Muscle of arm (tissue), 14 donors: ENCODE measurements at places on chromosomes 6 and 20.
A peak's percentile ranks its signal among the peaks of the same experiment; 100 is the strongest.

DNA sequence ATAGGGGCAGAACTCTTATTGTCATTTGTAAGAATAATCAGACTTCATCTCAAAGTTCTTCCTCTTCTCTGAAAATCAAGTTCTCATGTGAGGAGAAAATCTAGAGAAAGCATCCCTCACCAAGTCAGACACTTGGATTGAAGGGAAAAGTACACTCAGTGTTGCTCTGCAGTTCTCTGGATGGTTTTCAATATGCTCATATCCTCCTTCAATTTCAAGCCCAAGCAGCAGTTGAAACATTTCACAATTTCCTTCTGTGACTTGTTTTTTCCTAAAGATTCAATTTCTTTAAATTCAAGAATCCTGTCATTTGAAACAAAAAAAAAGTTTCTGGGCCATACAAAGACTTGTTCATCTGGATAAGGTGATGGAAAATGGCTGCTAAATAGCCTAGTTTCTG, 140.2 kb upstream of the AHI1 start:
- DNase-seq, result no peak

DNA sequence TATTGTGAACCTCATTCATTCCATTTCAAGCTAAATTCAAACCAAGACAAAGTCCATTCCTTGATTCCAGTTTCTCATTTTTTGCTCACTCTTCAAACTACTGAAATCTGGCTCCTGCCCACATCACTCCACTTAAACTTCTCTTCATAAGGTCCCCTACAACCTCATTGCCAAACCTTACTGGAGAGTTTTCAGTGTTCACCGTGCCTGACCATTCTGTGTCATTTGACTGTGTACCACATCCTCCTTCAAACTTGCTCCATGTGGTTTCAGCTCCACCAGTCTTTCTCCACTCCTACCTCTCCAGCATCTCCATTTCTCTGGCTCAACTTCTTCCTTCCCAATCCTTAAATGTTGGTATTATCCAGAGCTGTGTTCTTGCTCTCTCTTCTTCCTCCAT, 38.5 kb upstream of the TAB2 start:
- DNase-seq, result no peak

- DNase-seq, result no peak
Observed at GRCh38 chr6:129946439-129947140, 71.8 kb upstream of the L3MBTL3 start.

- DNase-seq, result no peak
Observed at GRCh38 chr20:25035921-25036320, 22.0 kb downstream of the ACSS1 start.

DNA sequence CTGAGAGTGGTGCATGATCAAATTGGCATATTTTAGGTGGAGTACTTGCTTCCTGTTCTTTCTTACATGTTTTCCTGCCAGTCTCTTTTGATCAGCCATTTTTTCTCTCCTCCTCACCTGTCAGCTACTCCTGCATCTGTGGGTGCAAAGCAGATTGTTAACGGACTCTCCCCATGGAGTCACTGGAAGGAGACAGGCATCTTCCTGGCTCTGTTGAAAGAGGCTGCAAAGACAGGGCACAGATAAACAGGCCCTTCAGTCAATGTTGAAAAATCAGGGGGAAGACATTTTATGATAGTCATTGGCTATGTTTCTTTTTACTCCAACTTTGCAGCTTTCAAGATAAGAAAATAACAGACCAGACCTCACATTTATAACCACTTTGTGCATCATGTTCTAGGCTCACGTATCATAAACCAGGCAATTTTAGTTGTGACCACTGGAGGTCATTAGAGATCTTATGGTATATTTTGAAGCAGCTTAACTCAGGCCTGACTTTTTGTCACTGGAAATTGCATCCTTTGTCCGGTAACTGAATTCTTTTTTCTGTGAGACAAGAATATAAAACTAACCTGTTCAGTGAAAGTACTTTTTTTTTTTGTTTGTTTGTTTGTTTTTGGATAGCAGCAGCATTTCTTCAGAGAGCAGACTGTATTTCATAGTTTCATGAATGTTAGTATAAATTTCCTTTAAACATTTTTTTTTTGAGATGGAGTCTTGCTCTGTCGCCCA, 20.1 kb downstream of the ECT2L start:
- peak; percentile 58 for DNase-seq

DNA sequence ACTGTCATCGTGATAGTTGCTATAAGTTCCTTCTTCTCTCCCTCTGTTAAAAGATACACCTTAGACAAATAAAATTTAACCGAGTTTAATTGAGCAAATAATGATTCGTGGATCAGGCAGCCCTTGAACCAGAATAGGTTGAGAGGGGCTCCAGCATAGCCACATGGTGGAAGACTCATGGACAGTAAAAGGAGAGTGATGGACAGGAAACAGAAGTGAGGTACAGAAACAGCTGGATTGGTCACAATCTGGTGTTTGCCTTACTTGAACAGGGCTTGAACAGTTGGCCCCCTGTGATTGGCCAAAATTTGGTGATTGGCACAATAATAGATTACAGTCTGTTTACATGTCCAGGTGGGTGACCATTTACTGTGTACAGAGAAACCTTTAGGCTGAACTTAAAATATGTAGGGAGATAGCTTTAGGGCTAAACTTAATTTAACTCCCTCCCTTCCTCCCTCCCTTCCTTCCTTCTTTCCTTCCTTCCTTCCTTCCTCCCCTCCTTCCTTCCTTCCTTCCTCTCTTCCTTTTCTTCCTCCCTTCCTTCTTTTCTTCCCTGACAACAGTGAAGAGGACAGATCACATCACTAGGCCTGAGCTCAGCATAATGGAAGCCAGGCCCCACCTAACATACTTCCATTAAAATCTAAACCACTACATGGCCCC, 531.8 kb upstream of the JARID2 start:
- no peak for DNase-seq

DNA sequence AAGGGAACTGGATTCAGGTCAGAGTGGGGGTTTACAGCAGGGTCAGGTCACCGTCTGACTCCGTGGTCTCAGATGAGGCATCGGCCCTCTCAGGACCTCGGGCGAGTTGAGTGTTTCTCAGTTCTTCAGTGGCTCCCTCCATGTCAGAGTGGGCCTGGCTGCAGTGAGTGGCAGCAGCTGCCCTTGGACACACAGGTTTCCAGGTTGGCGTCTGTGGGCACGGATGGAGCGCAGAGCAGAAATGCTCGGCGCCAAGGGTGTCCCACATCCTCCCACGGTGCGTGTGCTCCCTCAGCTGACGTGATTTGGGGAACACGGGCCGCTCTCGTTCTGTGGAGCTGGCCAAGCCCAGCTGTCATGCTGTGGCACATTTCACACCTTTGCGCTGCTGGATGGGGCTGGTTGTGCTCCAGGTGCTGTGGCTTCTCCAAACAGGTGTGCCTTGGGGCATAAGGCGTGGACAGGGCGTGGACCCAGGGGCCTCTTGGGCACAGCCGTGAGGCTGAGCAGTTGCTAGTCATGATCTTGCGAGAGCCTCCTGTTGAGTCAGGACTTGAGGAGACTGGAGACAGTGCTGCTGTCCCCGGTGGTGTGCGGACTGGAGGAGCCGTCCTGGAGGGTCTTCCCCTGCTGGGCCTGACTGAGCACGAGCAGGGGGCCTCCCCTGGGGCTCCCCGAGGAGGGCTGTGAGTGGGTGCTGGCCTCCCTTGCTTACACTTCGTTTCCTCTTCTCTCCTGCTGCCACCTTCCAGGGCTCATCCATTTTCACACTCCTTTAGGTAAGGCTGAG, 9.5 kb upstream of the DNAJC5 start:
- no peak for DNase-seq
